Stimulated activated CD4-positive, alpha-beta T cell treated with anti-CD3 and anti-CD28 coated beads, Interleukin-12 subunit alpha, Interleukin-12 subunit beta, amount 100 ng/mL, for 4 hours (primary cell): ENCODE measurements at places on chromosomes 5 and 9.

DNA sequence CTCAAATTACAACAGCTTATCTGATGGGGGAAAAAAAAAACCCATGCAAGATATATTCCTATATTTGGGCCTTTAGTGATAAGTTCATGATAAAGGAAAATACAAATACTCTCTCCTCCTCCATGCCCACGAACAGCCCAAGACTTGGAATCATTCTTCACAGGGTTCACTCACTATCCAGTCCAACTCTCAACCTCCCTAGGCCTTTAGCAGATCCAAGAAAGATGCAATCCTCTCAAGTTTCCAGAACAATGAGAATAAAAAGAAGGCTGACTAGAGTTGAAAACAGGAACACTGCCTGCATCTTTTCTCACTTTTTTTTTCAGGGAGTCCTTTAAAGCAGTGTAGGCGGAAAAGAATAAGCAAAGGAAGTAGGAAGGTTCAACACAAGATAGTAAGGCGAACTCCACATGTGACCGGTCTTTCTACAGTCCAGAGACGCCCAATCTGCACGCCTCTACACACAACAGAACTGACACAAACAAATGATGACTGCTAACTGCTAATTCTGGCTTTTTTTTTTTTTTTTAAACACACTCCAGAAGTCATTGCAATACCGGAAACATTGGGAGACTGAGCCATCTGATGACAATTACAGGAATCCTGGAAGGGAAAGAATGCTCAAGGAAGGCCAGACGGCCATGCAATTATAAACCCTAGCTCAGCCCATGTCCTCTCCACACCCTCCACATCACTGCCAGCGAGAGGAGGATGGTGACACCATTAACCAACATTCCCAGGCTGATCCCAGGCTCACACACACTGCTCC lies 75.4 kb downstream of the BNC2 start:
- no peak for DNase-seq

DNA sequence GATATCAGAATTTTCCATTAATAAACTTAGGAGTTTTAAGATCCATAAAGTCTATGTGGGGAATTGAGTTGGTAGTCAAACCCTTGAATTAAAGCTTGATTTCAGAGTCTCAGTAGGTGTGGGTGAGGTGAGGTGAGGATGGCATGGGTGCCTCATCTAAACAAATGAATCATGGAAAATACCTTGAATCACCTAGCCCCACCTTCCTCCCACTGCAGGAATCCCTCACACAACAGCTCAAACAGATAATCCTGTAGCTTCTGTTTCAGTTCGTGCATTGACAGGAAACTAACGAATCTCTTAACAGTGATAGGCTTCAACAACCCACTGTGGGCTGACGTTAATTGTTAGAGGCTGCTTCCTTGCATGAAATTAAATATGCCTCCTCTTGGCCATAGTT lies 185.0 kb downstream of the SREK1 start:
- DNase-seq, result no peak

DNA sequence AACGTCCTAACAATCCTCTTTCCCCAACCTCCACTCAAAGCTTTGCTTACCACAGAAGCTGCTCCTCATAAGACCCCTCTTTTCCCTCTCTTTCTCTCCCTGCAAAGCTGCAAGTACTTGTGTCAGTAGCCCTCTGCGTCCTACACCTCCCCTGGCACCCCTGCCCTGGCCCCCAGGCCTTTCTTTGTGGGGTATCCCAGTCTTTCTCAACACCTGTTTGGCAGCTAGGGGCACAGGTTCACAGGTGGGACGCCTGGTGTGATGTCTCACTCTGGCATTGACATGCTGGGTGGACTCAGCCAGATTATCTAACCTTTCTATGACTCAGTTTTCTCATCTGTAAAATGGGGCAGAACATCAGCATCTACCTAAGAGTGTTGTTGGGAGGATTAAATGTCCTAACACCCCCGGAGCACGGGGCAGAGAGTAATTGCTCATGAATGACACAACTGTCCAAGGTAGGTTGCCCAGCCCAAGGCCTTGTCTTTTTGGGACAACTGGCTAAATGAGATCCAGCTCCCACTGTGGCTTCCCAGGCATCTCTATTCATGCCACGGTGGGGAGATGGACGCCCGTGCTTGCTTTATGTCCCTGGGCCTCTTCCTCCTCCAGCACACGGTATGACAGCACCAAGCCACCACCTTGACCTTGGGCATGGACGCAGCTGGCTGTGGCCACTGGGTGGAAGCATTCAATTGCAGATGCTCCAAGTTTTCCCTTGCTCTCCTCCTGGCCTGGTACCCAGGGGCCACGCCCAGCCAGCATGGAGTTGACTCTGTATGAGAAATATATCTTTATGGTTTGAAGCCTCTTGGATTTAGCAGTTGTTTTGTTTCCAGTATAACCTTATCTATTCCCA lies 190.4 kb downstream of the RGS3 start:
- no peak for DNase-seq

DNA sequence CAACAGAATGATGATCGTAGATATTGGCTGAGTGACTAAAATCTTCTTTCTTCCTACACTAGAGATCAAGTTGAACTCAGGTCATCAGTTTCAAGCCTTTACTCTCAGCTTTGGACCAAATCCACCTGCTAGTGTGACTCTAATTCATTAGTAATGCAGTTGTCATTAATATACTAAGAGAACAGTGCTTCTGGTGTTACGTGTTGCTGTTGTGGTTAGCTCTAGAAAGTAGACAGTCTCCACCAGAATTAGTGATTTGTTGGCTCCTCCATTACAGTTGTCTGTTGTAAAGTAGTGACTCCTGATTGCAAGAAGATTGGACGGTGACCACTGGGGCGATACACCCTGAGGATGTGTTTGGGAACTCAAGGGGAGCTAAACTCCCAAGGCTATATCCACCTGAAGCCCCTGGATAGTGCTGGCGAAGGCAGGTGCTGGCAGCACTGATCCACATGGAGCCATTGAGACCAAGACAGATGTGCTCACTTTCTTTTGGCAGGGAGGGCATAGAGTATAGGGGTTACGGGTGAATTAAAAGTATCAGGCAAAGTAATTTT lies 3.1 kb downstream of the CAMK4 start:
- no peak for DNase-seq

DNA sequence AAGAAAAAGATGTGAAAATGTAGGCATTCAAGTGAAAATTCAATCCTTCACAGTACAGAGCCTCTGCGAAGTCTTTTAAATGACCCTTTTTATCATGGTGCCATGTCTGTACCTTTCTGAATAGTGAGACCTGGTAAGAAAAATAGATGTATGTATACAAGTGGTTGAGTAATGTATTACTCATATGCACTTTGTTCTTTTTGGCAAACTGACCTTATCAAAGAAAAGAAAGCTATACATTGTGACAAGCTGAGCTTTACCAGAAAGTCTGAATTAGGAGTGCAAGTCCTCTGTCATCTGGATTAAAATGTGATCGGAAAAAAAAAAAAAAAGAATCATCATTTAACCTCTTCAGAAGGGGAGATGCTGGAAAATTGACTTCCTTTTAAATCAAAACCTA lies 356.4 kb upstream of the CCNH start:
- DNase-seq, result no peak

- DNase-seq, result no peak
Observed at GRCh38 chr5:135085133-135085935, 51.3 kb upstream of the PITX1 start.
